WTC11 (cell line): ENCODE measurements at places on chromosomes 7 and 10.

GRCh38 chr10:79459243-79459642 lies 13.8 kb upstream of the ZCCHC24 start:
- no peak for DNase-seq

DNA sequence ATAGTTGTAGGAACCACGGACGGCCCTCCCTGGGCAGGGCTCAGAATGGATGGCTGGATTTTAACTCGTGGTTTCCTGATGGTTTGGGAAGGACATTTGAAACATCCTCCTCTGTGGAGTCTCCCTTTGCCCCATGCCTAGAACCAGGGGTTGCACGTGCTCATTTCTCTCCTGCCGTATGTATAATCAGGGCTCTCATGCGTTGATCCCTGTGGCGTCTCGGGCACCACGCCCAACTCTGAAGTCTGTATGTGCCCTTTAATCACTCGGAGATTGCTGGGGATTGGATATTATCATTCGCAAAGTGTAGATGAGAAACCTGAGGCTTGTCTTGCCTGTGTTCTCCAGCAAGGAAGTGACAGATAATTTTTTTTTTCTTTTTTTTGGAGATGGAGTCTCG lies 257.1 kb downstream of the CAMK1D start:
- DNase-seq: no peak

DNA sequence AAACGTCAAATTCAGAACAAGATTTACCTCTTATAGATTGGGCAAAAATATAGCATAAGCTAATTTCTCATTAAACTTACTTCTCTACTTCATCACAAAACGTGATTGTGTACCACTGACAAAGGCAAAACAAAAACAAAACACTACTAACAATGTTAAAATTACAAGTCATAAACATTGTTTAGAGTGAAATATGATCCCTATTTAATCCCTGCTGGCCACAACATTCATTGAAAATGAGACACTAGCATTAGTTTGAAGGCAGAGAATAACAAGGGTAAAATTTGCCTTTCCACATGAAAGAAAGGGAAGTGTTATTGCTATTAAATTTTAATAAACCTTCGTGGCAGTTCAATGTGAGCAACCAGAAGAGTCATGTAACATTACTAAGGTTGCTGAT lies 45.0 kb downstream of the SEMA3A start:
- DNase-seq: no peak

GRCh38 chr10:89304925-89305324 lies 3.1 kb downstream of the IFIT2 start:
- no peak for DNase-seq

DNA sequence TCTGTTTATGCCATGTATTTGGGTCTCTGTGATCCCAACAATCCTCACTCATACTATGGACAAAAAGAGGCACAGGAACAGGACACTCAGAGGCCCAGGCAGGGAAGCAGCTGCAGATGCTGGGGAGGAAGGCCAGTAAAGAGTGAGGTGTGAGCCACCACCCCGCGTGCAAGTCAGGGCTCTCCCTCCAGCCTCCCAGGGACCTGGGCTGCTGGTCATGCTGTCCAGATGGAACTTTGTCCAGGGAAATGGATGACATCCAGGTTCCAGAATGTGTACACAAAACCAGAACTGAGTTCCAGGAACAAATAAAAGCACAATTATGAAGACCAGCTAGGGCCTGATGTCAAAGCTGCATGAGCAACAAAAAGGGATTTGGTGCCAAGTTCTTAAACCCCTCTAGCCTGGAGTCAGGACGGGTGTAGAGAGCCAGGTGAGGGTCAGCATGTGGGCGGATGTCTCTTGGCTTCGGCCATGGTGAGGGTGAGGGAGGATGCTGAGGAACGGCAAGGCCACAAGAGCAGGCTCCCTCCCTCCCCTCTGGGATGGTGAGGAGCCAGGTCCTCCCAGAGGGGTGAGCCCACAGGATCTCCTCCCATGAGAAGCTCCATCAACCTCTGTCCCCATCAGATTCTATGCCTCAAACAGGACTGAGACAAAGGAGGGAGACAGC lies 739.7 kb downstream of the PARD3 start:
- DNase-seq: no peak

DNA sequence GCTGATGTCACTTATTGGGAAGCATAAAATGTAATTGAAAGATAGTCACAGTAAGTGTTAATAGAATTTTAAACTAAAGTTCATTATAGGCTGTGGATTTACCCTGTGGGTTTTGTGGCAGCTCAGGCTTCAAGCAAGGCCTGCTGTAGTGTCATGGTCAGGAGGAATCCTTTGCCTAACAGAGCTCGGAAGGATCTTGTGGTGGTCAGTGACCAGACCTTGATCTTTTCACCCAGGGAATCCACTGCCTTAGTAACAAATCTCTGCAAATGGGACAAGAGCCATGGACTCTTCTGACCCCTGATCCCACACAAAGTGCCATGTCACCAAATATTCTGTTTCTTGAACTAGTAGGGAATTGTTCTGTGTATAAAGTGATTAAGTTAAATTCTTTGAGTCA lies 20.6 kb upstream of the HDAC9 start:
- no peak for DNase-seq

DNA sequence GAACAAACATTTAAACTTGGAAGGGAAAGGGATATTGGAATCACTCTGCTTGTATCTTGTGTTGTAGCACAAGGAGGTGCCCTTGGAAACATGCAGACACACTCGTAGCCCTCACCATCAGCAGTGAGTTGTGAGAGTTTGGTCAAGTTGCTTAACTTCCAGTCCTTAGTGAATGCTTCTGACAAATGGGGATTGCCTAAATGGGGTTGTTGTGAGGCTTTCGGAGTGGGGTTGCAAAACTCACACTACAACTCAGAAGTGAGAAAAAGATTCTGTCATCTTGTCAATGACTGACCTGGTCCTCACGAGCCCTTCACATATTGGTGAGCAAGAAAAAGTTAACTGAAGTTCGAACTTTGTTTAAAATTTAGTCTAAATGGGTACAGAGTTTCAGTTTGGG lies 29.0 kb upstream of the GSDME start:
- no peak for DNase-seq
